ENCODE measurements at places on chromosomes 4 and X. TPM values are rescaled to one million over a fixed set of nuclear protein-coding genes. Genes with fewer than 3 reads are reported as not detected.

Gene PITX2
- total RNA-seq = 18.8 TPM

Gene FOXO4
- 4.7 TPM for total RNA-seq

- H3K27ac ChIP-seq = no peak overlapping the region
- H3K27me3 ChIP-seq = peaks cover 4% of the 10 kb centered on the region
These were observed 60.3 kb upstream of the DDX3X start for GRCh38 chrX:41273638-41274037.

- H3K27ac ChIP-seq = no peak overlapping the region
- no peaks in the 10 kb centered on the region for H3K4me1 ChIP-seq
- no peak overlapping the region for H3K4me3 ChIP-seq
- peaks cover 3% of the 10 kb centered on the region for H3K27me3 ChIP-seq
These were observed 79.2 kb upstream of the NALF2 start for GRCh38 chrX:69424910-69425309.

DNA sequence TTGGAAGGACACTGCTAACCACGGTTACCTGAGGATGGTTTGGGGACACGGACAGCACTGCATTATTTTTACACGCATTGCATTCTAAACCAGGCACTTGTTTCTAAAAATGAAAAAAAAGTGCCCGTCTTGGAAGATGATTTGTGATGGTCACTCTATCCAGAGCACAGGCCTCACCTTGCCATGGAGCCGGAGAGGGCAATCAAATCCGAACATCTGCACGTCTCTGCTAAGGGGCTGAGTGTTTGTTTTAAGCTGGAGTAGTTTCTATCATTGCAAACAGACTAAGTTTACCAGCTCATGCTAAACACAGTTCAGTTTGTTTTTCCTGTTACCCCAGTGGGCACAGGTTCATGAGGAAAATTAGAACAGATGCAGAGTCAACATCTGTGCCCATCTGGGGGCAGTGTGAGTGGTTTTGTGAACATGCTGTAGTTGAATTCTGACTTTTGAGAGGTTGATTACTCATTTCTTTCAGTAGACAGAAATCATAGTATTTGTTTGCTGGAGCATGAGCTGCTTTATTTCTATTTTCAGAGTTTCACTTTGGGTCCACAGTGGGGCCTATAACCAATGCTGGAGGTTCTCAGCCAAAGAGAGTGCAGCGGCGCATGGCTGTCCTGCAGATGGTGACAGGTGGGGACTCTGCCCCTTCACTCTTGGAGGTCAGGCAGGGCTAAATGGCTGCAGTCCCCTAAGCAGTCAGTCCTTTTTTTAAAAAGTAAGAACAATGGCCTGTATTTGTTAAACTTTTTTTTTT is 65.4 kb upstream of the ENPP6 start:
- H3K27me3 ChIP-seq = no peaks in the 10 kb centered on the region
- no peak overlapping the region for H3K27ac ChIP-seq
- no peak overlapping the region for H3K4me3 ChIP-seq
- DNase-seq = no peak
- H3K36me3 ChIP-seq = no peaks in the 10 kb centered on the region
- peaks cover 7% of the 10 kb centered on the region for H3K4me1 ChIP-seq
